ENCODE measurements at places on chromosomes 5 and 9. TPM values are rescaled to one million over a fixed set of nuclear protein-coding genes. Genes with fewer than 3 reads are reported as not detected.

ADAMTSL2 gene
- polyA plus RNA-seq, result not detected

WDR31 gene
- polyA plus RNA-seq, result 1.3 TPM

EFCAB9 gene
- polyA plus RNA-seq, result not detected

ZNF608 gene
- 4.4 TPM for polyA plus RNA-seq
